Left renal pelvis (tissue), 4 donors: ENCODE measurements at places on chromosomes 12 and 14.

GRCh38 chr12:107254258-107254856, 161.0 kb upstream of the CRY1 start:
- DNase-seq: no peak

GRCh38 chr12:117842630-117843029, 126.2 kb downstream of the KSR2 start:
- no peak for DNase-seq

- DNase-seq: no peak
Measured at GRCh38 chr14:99234961-99235571, 36.9 kb downstream of the BCL11B start.

- DNase-seq: no peak
Measured at GRCh38 chr12:64716371-64716770, 42.8 kb downstream of the GNS start.

- no peak for DNase-seq
Measured at GRCh38 chr14:68599896-68600610, 192.8 kb downstream of the ZFP36L1 start.

DNA sequence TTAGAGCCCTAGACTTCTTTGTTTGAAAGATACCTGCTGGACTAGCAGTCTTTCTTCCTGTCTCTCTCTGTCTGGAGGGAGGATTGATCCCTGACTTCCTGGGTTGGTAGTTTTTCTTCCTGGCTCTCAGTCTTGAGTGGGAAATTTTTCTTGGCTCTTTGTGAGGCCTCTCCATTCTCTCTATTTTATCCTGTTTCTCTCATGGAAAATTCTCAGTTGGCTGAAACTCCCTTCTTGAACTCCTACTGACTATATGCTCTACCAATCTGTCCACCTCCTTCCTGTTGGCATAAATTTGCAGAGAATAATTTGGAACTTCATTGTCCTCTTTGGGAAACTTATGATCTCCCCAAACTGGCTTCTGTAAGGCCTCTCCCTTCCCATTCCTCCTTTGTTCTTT, 24.1 kb upstream of the MUCL1 start:
- no peak for DNase-seq

- DNase-seq: no peak
Measured at GRCh38 chr12:31021809-31022494, 51.7 kb upstream of the DDX11 start.

- no peak for DNase-seq
Measured at GRCh38 chr14:98956181-98956580, 315.8 kb downstream of the BCL11B start.

GRCh38 chr12:132426349-132427173, 63.4 kb upstream of the FBRSL1 start:
- no peak for DNase-seq

DNA sequence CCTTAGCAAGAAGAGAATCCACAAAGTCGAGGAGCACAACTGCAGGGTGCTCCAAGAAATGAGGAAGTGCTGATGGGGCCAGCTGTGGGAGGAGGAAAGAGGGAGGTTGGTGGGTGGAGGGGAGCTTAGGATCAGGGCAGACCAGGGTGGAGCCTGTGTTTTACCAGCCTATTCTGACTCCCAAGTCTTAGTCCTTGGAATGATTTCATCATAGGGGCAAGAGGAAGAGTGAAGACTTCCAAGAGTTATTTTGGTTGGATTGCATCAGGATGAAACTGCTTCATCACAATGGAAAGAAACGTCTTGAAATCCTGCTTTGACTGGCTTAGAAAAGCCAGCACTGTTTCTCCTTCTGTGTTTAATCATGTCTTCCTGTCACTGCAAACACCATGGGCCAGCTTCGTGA, 194.0 kb downstream of the DPF3 start:
- DNase-seq: no peak

DNA sequence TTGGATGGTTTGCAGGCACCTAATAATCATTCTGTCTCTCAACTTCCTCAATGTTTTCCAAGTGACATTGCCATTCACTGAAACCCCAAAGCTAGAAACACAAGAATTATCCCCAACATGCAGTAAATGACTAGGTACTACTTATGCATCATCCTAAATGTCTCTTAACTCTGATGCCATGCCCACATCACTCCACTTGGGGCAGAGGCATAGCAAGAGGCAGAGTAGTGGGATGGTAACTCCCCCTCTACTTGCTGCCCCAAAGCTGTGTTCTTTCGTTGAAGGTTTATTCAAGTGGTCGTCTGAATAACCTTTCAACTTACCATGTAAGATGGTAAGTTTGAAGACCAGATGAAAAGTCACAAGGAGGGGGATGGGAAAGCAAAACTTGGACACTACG, 77.9 kb upstream of the SOX5 start:
- no peak for DNase-seq

GRCh38 chr14:49553892-49554291, 32.3 kb downstream of the RPS29 start:
- DNase-seq: no peak

- DNase-seq: no peak
Measured at GRCh38 chr14:70358631-70359030, 852 bp downstream of the COX16 start.

- no peak for DNase-seq
Measured at GRCh38 chr12:113129664-113130456, 5.7 kb downstream of the RASAL1 start.

DNA sequence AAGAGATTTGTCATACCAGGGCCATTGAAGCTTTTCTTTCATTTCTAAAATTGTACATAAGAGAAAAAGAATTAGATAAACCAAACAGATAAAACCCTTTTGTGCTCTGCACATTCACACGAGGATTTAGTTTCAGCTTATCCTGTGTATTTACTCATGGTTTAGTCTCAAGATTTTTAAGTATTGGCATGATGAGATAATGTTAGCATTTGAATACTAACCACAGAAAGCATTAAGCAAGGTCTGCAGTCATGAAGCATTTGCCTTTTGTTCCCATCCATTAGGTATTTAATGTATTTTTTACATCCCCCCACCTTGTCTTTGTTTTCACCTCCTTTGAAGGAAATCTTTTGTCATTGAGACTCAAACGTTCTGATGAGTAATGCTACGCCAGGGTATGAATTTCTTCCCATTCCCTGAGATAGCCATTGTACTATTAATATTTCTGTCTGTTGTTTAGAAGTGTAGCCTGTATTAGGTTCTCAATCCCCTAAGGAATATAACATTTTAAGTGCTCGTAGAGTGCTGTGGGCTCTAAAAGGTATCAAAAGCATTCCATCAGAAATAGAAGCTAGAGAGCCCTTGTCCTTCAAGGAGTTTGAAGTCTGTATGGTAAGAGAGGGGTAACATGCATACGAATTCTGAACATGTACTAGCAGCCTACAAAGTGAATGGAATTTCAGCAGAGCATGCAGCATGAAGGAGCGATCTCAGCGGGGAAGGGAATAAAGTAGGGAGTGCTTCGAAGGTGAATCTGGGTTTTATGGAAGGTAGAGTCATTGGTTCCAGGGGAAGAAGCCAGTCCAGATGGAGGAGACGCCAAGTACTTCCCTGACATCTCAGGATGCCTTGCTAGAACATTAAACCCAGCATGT, 22.3 kb downstream of the CRADD start:
- no peak for DNase-seq

GRCh38 chr12:66268562-66268961, 33.7 kb upstream of the HELB start:
- DNase-seq: no peak

DNA sequence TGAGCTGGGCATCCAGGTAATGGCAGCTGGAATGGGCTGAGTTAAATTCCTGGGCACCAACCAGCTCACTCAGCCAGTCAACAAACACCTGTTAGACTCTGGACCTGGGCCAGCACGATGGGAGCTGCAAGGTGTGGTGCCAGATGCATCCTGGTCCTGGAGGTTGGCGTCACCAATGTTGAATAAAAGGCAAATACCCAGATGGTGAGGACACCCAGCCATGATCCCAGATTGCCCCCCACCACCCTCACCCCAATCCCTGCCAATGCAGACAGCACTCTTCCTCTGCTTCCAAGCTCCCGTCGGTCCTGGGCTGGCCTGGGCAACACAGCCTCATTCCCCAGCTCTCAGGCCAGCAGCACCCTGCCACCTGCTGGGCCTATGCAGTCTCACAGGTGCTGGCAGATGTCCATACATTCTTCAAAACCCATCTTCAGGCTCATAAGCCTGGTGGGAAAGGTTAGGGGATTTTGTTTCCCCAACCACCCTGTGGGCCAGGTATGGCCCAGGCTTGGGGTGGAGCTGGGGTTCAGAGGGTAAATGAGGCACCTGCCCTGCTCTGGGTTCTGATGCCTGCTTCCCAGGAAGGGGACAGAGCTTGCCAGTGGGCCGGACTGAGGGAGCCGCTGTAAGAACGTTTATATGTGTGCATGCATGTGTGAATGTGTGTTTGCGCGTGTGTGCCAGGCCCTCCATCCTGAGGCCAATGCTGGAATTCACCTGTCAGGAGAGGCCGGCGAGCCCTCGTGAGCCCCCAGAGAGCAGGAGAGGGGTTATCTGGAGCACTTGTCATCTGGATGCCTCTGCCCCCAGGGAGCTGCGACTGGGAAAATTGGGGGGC, 58.0 kb downstream of the LGMN start:
- DNase-seq: no peak

GRCh38 chr14:100363053-100363452, 39.9 kb downstream of the SLC25A47 start:
- DNase-seq: no peak

DNA sequence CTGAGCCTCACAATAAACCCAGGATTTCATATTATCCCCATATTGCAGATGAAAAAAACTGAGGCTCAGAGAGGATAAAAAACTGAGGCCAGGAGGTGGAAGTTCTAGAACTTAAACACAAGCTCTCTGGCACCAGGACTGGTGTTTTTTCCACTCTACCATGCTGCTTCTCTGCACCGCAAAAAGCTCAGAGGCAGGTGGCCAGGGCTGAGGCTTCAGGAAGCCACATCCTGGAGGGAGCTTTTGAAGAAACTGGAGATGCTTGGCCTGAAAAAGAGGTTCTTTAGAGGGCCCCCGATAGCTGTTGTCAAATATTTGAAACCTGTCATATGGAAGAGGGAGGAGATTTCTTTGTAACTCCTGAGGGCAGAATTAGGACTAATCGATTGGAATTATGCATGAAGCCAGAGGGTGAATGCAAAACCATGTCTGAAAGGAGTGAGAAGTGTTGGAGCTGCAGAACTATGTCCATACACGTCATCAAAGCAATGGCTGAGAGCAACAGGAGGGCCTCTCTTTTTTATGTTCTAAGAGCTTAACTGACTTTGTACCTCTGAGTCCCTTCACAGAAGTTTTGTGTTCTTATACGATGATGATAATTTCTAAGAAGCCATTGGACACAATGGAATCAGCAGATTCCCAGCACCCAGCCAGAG, 448.6 kb downstream of the FUT8 start:
- DNase-seq: no peak

DNA sequence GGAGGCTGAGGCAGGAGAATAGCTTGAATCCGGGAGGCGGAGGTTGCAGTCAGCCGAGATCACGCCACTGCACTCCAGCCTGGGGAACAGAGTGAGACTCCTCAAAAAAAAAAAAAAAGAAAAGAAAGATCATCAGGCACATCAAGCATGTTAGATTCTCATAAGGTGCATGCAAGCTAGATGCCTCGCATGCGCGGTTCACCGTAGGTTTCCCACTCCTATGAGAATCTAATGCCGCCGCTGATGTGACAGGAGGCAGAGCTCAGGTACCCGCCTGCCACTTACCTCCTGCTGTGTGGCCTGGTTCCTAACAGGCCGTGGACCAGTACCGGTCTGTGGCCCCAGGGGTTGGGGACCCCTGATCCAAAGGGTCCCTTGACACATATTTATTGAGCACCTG, 7.0 kb downstream of the ACVR1B start:
- no peak for DNase-seq

DNA sequence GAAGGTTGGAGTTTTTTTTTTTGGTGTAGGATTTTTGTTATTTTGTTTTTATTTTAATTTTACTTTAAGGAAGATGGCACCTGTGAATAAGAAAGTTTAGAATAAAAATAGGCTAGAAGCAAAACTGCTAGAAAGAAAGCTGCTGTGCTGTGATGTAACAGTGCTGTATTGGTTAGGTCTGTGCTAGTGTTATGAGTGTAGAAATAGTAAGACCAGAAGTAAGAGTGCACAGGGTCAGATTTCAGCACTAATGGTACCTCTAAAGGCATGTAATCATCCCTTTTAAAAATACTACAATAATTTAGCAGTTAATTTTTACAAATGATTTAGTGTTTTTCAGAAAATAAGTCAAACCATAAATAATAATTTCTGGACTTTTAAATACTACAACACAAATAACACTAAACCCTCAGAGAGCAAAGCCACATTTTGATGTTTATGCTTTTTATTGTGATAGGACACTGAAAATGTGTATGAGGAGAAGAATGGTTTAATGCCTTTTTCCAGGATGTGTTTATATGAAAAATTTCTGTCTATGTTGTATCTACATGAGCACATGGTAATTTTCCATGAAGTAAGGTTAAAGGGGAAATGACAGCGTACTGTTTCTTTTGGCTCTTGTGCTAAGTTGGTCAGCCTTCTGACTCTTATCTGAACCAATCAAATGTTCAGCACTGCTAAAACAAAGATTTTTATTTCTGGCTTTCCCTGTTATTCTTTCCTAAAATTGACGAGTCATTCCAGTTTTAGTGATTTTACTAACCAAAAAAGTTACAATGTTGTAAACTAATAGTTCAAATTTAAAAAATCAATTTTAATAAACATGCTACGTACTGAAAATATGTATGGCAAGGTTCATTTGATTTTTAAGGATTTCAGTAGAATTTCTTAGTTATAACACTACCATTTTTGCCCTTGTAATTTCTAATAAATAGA, 96.1 kb downstream of the PPHLN1 start:
- peak; percentile 29 for DNase-seq

DNA sequence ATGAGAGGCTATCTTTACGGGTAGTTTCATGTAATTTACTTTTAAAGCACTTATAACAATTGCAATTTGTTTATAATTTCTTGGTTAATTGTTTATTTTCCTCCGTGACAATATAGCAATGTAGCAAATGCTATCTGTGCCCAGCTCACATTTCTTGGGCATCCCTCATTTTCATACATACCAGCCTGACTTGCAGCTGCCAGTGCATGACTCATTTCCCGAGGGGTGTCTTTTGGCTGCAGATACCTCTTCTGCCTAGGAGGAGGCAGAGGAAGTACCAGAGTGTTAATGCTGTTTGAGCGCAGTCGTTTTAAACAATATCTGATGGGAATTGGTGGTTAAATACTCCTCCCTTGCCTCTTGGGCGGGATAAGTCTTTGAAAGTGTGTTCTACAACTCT, 104.2 kb upstream of the ABCD2 start:
- no peak for DNase-seq

GRCh38 chr14:99707921-99708320, 23.8 kb downstream of the CYP46A1 start:
- DNase-seq: no peak

DNA sequence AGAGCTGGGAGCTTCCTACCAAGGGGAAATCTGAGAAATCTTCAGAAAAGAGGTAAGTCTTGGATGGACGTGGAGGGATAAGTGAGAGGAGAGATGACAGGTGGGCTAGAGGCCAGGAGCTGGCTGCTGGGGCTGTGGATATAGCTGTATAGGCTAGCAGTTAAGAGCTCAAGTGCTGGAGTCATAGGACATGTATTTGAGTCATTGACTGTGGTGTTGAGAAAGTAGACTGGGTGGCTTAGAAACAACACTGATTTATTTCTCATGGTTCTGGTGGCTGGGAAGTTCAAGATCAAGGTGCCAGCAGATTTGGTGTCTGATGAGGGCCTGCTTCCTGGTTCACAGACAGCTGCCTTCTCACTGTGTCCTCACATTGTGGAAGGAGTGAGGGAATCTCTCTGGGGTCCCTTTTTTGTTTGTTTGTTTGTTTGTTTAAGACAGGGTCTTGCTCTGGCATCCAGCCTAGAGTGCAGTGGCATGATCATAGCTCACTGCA, 151.1 kb upstream of the FUT8 start:
- DNase-seq: no peak

GRCh38 chr14:92397150-92397952, 74.4 kb downstream of the SLC24A4 start:
- no peak for DNase-seq

GRCh38 chr14:61121355-61121787, 140.3 kb downstream of the SLC38A6 start:
- no peak for DNase-seq
